ENCODE measurements at places on chromosomes 4 and X.

GRCh38 chrX:1392376-1393068 lies 609 bp upstream of the SLC25A6 start:
- DNase-seq = no peak

- no peak for DNase-seq
These were observed 421.2 kb upstream of the NWD2 start for GRCh38 chr4:36823199-36823967.

- no peak for DNase-seq
These were observed 6.8 kb downstream of the HTT-AS start for GRCh38 chr4:3067473-3068001.

GRCh38 chr4:57040510-57040909 lies 61.8 kb downstream of the POLR2B start:
- no peak for DNase-seq

DNA sequence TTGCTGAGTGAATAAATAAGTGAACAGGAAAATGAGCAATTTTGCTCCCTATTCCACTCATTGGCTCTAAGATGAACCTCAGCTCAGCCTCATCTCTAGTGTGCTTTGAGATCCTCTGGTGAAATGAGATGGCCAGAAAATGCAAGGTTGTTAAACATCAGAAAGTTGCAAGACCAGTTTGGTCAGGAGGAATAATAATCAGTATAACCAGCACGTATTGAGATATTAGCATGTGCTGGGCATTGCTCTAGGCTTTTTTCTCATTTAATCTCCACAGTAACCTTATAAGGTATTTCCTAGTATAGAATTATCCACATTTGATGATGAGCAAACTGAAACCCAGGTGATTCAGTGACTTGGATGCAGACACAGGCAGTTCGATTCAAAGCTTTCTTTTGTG lies 110.5 kb upstream of the PAK3 start:
- no peak for DNase-seq

DNA sequence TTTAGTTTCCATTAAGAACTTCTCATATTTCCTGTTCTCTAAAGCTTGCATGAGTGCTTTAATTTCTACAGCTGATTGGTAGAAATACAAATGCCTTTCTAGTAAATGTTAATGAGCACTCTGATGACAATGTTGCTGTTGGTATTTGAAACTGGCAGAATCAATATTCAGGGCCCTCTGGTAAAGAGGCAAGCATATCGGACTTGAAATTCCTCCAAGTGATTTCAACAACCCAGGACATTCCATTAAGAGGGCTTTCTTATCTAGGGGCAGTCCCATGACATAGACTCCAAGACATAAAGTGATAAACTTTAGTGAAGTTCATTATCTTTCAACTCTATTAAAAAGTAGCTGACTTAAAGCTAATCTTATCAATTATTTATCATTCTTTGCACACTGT lies 83.1 kb upstream of the VCX start:
- no peak for DNase-seq

DNA sequence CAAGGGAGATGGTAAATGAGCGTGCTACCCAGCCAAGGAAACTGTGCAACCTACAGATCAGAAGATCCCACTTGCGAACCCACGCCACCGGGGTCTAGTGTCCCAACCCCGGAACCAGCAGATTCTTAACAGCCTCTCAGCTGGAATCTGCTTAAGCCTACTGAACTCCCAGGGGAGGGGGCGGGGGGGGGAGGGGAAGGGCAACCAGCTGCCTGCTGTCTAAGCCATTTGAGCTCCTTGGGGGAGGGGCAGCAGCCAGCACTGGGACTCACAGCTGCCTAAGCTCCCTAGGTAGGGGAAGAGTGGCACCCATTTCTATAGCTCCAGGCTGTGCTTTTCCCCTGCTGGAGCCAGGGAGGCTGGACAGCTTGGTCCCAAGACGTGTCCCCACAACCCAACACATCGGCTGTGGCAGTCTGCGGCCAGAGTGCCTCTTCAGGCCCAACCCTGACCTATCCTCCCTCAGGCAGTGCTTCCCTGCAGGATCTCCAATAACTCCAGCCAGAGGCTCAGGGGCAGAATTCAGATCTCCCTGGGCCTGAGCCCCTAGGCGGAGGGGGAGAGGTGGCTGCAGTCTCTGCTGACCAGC lies 289.2 kb downstream of the LDB2 start:
- no peak for DNase-seq

DNA sequence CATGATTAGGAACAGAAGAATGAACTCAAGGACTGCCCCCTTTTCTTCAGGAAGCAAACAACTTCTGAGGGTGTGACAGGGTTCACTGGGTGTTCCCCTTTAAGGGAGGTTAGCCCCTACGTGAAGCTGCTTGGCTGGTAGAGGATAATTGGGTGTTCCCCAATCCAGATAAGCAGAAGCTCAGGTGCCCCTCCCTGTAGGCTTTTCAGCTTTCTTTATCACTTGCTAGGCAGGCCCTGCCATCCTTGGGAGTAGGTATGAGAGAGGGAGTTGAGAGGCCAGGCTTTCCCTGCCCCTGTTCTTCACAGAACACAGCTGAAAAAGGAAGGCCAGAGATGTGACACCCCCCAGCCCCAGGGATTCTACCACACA lies 44.2 kb downstream of the RTL9 start:
- no peak for DNase-seq
